Right renal pelvis (tissue), 4 donors: ENCODE measurements at places on chromosomes 12 and 14. TPM values are rescaled to one million over a fixed set of nuclear protein-coding genes. Genes with fewer than 3 reads are reported as not detected.

The PTPRQ gene
- 21.8 TPM for polyA plus RNA-seq

The A2ML1 gene
- not detected for polyA plus RNA-seq

GRCh38 chr14:63766611-63767010 is 38.7 kb upstream of the SGPP1 start:
- DNase-seq, result no peak

DNA sequence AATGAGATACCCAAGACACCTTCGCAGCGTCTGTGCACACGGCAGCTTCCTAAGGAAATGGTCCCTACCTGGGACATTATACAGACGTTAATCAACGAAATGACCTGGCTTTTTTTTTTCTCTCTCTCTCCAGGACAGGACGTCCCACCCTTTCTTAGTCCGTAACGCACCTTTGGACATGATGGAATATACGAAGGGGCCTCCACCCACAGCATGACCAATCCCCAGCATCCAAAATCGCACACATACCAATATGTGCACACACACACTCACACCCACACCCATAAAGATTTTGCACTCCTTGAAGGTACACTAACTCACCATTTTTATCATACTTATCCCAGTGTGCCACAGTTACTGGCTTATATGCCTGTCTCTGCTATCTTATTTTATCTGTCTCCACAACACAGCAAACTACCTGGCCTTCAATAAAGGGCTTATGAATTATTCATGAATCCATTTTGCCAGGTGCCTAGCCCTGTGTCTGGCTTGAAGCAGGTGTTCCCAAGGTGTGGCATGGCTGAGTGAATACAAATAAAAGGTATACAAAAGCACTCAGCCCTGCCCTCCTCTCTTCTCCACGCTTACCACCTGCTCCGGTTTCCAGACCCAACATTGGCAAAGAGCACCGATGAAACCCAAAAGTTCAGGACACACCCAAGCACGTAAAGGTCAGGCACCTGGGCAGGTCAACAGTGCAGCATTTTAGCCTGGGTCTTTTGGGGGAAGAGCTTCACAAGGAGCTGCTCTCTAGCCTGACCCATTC is 2.2 kb downstream of the SCNN1A start:
- no peak for DNase-seq

GRCh38 chr14:101017806-101018560 is 114.5 kb upstream of the RTL1 start:
- no peak for DNase-seq

GRCh38 chr12:22437031-22437806 is 102.7 kb upstream of the ST8SIA1 start:
- DNase-seq, result no peak

DNA sequence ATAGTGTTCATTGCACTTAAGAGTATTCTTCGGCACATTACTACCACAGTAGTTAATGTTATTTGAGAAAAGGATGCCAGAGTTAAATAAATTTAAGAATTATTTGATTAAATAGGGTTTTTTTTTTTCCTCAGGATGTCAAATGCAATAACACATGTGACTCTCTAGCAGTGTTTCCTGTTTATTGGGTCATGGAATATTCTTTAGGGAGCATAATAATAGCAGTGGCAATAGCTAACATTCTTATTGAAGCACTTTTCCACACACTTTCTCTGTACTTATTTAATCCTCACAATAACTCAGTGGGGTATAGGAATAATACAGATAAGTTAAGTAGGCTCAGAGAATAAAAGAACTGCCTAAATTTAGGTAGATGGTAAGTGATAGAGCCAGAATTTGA is 44.3 kb downstream of the SCYL2 start:
- no peak for DNase-seq
